ENCODE measurements at places on chromosomes 16 and 17.

- no peak for DNase-seq
Observed at GRCh38 chr17:1260086-1260769, 10.0 kb upstream of the BHLHA9 start.

- no peak for DNase-seq
Observed at GRCh38 chr16:50627419-50627818, 53.7 kb downstream of the SNX20 start.

DNA sequence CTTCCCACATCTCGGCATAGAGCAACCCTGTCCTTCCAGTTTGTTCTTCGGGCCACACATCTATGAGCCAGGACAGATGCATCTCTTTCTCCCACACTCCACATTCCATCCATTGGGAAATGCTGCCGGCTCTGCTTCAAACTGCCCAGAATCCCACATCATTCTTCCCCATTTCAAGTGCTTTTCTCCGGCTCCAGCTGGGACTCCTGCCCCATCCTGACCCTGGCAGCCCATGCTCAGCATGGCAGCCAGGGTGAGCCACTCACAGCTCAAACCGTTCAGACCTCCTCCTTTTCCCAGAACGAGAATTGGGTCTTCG is 132.8 kb upstream of the SDK2 start:
- DNase-seq = no peak

GRCh38 chr16:67181346-67181745 is 2.4 kb downstream of the MATCAP1 start:
- peak; percentile 86 for DNase-seq

GRCh38 chr16:8775359-8775758 is 22.1 kb downstream of the TMEM186 start:
- no peak for DNase-seq

DNA sequence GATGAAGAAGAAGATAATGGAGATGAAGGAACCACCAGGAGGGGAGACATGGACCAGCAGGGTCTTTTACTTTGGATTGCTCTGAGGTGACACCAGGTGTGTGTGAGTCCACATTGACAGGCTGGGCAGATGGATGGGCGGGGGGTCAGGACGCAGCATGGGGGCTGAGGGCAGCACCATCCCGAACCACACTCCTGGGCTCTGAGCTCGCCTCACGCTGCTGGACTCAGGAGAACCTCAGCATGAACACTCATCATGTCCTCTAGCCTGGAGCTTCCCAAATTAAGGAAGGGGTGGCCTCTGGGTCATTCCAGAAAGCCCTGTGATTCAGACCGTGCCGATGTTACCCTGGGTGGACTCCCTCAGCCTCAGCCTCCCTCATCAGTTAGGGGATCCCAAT is 50.4 kb upstream of the MAP3K14 start:
- DNase-seq = no peak

DNA sequence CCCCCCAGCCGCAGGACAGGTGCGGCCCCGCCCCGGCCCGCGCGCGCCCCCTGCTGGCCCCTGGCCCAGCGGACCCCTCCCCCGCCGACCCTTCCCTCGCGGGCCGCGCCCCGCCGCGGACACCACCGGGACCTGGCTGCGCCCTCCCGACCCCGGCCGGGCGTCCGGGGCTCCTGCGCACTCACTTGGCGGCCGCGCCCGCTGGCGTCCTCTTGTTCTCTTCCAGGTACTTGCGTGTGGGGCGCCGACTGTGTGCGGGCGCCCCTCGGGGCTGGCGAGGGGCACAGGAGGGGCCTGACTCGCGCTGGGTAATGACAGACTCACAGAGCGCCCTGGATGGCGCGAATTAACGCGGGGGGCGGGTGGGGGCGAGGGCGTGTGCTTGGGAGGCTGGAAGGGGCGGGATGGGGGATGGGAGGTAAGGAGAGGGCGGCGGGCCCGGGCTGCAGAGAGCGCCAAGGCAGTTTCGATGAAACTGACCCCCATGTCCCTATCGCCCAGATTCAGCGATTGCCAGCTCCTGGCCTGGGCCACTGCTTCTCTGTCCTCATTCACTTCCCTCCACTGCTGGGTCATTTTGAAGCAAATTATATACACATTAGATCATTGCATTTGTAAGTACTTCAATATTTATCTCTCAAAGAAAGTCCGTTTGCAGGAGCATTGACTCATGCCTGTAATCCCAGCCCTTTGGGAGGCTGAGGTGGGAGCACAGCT is 445 bp upstream of the DBNDD1 start:
- DNase-seq = peak; percentile 76

DNA sequence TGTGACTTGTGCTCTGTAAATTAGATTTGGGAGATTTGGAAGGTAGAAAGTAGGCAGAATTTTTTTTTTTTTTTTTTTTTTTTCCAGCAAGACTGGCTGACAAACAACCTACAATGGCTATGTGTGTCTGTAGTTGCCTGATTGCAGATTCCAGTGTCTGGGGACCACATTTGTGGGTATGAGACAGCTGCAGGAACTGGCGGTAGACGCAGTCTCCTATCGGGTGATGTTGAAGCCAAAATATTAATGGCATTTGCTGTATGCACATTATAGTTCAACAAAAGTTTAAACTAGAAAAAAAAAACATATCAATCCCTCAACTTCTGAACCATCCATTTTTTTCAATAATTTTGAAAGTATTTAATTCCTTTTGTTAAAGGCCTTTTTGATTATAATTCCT is 665.2 kb downstream of the TOX3 start:
- DNase-seq = peak; percentile 23

GRCh38 chr16:69921127-69921526 is 30.0 kb upstream of the CLEC18A start:
- DNase-seq = no peak

DNA sequence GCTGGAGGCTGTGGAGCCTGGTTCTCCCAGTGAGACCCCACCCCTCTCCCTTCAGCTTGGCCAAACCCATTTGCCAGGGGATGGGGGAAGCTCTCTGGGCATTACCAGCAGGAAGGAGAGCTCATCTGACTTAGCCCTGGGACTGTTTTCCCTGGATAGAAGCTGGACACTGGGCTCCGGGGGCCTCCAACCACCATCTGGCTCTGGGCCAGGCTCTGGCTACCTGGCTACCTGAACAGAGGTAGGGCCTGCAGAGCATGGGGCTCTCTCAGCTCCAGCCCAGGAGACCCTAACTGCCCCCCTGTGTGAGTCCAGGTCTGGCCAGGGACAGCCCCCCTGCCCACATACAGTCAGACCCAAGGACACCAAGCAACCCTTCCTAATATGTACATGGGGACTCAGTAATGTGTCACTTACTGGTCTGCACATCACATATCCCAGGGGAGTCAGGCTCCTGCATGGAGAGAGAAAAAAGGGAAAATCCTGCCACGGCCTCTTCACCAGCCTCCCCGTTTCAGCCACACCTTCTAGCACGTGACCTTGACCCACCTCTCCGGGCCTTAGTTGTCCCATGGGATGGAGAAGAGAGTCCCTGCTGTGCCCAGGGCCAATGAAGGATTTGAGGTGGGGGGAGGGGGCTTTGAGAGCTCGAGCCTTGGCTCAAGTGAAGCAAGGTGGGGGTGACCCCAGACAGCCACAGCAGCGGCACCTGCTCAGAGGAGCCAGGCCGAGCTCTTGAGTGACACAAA is 13.8 kb downstream of the CNGB1 start:
- no peak for DNase-seq

GRCh38 chr16:17384471-17384870 is 86.3 kb downstream of the XYLT1 start:
- DNase-seq = no peak

DNA sequence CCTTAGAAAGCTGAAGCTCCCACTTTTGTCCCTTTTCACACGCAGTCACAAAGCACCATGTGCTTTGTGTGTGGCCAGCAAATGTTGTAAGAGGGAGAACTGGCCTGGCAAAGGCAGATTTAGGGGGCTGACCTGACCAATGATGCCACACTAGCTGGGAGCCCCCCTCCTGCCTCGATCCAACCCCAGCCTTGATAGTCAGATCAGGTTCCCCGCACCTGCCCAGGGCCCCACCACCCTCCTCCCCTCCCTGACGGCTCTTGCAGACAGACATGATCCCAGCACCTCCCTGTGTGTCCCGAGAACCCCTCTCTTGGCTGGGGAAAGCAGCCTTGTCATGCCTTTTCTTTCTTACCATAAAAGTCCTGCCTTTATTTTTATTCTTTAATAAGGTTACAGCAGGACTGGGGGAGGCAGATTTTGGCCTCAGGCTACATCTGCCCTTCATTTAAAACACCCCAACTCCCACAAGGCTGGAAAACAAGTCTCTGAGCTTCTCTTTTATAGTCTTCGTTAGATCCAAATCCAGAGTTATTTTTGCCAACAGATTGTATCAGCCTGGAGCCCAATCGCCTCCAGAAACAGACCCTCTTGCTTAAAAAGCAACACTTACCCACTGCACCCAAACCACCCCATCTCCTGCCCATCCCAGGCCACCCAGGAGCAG is 201.8 kb upstream of the CDH5 start:
- DNase-seq = no peak

DNA sequence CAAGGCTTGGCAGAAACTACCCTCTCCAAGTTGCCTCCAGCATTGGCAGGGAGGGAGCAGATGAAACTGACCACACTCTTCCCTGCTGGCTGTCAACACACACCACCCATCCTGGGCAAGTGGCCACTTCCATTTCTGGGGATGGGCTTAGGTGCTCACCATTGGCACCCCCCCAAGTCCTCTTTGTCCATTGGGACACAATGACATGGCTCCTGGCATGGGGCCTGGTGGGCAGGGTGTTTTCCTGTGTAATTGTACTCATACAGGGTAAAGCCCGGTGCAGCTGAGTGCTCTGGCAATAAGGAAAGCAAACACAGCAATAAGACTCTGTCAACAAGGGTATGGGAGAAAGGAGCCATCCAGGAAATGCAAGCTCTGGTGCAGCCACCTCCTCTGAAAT is 22.6 kb downstream of the SCNN1B start:
- DNase-seq = no peak

DNA sequence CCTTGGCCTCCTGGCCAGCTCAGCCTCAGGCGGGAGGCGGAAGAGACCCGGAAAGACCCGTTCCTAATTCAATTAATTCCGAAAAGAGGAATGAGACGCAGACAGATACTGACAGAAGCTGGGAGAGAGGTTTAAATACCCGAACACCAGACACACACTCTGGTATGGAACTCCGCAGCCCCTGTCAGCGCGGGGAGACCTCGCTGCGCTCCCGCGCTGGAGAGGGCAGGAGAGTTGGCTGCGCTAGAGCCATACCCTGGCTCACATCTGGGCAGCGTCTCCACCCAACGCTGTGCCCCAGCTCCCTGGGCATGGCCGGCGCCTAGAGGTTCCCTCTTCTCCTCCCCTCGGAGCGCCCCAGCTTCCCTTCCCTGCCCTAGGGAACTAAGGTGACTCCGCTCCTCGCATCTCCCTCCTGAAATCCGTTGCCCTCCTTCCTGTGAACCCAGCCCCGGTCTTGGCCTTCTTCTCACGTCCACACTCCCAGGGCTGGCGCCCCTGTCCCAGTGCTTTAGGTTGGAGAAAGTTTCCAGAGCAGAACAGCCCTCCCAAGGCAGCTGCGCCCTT is 8.0 kb downstream of the NEUROD2 start:
- DNase-seq = no peak

DNA sequence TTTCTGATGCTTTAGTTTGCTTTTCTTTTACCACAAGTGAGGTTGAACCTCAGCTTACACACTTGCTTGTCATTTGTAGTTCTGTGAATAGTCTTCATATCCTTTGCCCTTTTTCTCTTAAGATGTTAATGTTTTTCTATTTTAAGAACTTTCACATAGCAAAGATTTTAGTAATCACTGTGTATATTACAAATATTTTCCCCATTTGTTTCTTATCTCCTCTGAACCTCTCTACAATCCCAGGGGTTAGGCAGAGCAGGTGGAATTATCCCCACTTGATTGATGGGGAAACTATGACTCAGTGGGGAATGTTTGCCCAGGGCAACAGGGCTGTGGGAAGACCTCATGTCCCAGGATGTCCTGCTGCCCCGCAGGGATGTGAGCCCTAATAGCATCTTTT is 11.7 kb upstream of the MYH3 start:
- peak; percentile 11 for DNase-seq

DNA sequence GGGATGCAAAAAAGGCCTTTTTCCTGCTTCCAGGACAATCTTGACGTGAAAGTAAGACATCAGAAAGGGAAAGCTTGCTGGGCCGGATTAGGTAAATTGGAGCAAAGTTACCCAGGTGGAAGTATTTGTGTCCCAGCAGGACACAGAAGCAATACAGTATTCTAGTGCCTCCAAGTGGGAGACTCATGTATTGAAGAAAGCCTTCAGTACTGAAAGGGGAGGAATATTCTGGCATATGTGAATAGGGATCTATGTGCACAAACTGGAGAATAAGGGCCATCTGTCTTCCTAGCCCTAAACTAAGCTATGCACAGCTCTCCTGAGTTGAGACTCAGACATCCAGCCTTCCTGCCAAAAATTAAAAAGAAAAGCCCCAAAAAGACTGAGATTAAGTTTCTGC is 327.3 kb upstream of the CDH8 start:
- DNase-seq = no peak

GRCh38 chr17:19867079-19867328 is 732 bp downstream of the ULK2 start:
- peak; percentile 82 for DNase-seq

DNA sequence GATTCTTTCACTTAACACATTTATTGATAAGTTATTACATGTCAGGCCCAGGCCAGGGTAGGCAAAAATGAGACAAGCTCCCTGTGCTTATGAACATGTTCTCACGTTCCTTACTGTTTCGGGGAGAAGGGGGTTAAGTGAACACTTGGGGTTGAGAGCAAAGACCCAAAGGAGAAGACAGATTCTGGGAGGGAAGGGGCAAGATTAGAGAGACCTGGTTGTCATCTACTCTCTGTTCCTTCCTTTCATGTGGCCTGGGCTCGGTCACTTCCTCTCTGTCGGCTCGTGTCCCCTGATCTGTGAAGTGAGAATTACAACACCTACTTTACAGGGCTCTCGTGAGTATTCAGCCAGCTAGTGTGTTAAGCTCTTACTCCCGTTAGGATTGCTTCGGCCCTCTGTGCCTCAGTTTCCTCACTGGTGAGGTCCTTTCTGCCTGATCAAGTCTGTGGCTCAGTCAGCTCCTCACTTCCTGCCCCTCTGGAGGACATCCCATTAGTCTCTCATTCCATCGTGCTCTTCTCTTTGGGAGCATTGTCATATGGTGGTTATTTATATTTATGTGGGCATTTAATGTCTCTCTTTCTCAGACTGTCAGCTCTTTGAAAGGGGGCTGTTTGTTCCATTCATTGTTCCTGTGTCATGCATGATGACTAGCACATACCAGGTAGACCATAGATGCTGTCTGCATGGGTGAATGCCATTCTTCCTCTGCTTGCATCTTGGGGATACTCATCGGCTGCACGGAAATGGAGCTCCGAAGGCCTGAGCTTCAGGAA is 38.9 kb downstream of the PLCG2 start:
- DNase-seq = no peak

Data from foreskin fibroblast (primary cell).